ENCODE measurements at places on chromosomes 11 and 22.

DNA sequence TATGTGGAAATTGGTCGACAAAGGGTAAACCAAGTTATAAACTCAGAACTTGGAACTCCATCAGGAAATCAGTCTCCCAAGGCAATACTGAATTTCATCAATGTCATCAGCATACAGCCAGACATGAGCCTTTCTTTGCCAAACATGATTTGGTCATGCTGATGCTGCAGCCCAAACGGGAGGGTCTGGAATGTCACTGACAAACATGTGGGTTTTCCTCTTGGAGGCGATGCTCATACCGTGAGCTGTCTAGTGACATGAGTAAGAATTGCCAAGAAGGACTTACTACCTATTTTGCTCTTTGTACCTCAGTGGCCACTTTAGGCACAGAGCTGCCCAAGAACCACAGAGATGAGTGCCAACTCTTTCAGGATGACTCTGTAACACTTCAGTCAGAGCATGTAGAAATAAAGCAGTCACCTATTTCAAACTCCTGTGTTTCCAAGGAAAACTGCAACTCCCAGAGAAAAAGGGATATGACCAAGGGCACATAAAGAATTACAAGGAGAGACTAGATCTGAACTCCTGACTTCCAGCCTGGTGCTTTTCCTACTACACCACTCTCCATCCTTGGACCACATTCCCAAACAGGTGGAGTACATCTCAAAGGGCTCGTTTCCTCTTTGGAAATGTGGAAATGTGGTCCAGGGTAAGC, 24.3 kb upstream of the MRGPRX2 start:
- DNase-seq: no peak

- DNase-seq: no peak
Measured at GRCh38 chr11:75420224-75421034, 12.6 kb downstream of the KLHL35 start.

GRCh38 chr11:8341996-8342395, 78.3 kb upstream of the LMO1 start:
- no peak for DNase-seq

GRCh38 chr11:75814363-75814676, 690 bp upstream of the UVRAG start:
- DNase-seq: peak; percentile 55

DNA sequence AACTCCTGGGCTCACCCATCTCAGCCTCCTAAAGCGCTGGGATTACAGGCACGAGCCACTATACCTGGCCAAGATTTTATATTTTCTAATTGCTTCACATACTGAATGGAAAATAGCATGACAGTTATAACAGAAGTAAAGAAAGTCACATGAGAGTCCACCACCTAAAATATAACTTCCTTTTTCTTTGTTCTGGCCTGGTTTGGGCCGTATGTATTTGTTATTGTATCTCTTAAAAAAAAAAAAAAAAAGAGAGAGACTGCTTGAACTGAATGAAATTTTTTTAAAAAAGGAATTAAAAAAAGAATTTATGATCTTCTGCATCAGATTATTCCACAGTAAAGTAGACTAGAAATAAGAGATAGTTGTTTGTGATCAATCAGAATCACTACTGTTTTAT, 86.0 kb upstream of the GRIK4 start:
- DNase-seq: no peak

- no peak for DNase-seq
Measured at GRCh38 chr11:100774859-100775258, 87.8 kb downstream of the ARHGAP42 start.

GRCh38 chr11:2777871-2778629, 78.3 kb upstream of the KCNQ1OT1 start:
- DNase-seq: no peak

DNA sequence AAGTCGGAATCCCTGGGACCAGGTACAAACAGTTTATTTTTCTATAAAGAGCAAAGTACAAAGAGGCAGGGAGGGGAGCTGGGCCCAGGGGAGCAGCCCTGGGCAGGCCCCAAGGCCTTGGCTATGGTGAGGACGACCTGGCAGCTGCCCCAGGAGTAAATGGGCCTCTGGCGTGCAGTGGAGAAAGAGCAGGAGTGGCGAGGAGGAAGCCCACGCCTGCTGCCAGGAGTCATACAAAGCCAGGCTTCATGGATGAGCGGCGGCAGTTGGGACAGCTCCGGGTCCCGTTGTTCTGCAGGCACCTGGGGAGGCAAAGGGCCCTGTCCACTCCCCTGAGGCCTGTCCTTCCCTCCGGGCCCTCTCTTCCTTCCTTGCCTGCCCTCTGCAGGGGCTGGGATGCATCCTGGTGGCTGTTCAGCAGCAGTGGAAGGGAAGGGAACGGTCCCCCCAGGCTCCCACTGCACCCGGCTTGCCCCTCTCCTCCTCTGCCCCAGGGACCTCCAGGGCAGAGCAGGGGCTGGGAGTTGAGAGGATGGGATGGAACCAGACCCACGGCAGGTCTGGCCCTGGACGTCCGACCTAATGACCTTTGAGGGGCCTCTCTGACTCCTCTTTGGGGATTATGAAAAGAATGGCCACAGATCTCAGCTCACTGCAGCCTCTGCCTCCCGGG, 11.1 kb downstream of the RAPSN start:
- no peak for DNase-seq

- peak; percentile 31 for DNase-seq
Measured at GRCh38 chr22:24067587-24068376, 56.7 kb downstream of the CABIN1 start.

- no peak for DNase-seq
Measured at GRCh38 chr11:57546869-57547475, 9.6 kb downstream of the SMTNL1 start.

- DNase-seq: no peak
Measured at GRCh38 chr22:11629661-11630385, 3898.2 kb upstream of the OR11H1 start.

GRCh38 chr11:32829680-32830412, at the start of gene PRRG4:
PRRG4 (plus strand) TSS chr11:32829927; CDS start chr11:32830530, 603 bp downstream.
- DNase-seq: peak; percentile 74

GRCh38 chr11:30196400-30197206, 34.2 kb upstream of the FSHB start:
- peak; percentile 10 for DNase-seq

DNA sequence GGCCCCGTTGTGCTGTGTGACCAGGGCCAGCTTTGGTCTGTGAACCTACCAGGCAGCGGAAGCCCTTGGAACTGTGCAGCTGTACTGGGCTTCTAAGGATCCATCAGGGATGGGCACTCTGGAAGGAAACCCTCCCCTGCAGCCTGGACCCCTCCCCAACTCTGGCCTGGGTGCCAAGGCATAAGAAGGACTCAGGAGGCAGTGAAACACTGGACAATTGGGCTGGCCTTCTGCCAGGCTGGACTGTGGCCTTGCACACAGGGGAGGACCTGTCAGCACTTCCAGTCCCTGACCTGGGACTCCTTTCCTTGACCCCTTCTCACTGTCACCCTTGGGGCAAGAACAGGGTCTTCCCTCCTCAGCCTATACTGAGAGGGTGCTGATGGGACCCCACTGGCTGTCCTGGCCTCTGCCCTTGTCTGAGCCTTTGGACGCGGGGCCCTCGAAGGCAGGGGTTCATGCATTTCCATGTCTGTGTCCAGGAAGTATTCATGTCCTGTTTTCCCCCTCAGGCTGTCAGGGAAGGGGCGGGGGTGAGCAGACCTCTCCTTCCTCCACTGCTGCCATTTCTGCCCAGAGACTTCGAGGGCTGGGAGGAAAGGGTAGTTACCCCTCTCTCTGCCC, 39.6 kb downstream of the PDE2A start:
- no peak for DNase-seq

- DNase-seq: no peak
Measured at GRCh38 chr22:25125693-25126357, 73.8 kb upstream of the CRYBB3 start.
